ENCODE measurements at places on chromosomes 11 and 22.

- no peak for DNase-seq
Observed at GRCh38 chr22:50326225-50326955, 422 bp downstream of the DENND6B start.

DNA sequence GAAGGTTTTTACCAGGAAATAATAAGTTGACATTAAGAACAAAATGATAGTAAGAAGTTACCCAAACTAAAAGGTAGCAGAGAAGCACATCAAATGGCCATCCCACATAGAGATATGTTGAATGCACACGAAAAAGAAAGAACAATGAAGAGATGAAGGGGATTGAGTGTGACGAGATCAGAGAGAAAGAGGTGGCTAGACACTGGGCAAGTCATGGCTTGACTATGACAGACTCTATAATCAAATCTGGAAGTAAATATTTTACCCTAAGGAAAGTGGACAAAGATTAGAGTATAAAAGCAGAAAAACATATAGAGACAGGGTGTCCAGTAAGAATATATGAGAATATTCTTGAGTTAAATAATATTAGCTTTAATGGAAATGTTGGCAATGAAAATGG, 31.4 kb downstream of the CASP12 start:
- no peak for DNase-seq

- DNase-seq, result no peak
Observed at GRCh38 chr11:62489204-62489603, 57.4 kb downstream of the AHNAK start.

GRCh38 chr22:19645391-19645790, 68.9 kb upstream of the SEPTIN5 start:
- DNase-seq, result no peak

DNA sequence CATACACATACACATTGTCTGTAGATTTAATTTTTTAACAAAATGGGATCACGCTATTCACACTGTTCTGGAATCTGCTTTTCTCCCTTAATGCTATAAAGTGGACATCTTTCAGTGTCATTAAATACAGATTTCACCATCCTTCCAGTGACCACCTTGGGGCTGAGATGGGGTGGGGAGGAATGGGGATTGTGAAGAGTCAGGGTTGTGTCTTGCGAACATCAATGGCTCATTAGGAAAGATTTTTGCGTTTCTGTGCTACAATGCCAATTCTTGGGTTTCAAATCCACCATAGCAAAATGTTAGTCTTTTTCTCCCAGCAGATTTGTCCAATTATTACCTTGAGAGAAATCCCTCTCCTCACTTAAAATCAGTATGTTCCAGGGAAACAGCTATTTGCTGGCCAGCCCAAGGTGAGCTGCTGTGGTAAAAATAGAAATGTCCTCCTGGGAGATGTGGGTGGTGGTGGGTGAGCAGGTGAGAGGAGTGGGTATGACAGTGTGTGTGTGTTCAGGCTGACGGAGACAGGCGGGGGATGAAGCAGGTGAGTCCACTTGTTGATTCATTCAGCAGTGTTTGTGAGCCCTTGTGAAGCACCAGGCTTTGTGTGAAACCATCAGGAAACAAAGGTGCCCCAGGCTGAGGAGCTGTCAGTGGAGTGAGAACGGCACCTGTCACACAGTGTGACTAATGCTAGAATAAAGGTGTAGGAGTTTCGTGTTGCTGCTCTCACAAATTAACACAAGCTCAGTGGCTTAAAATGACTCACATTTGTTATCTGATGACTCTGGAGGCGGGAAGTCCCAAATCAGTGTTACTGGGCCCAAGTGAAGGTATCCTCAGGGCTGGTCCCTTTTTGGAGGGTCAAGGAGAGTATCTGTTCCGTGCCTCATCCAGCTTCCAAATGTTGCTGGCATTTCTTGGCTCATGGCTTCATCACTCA, 1.7 kb upstream of the CBX6 start:
- no peak for DNase-seq

GRCh38 chr11:71153005-71153390, 99.4 kb downstream of the SHANK2 start:
- DNase-seq, result no peak

DNA sequence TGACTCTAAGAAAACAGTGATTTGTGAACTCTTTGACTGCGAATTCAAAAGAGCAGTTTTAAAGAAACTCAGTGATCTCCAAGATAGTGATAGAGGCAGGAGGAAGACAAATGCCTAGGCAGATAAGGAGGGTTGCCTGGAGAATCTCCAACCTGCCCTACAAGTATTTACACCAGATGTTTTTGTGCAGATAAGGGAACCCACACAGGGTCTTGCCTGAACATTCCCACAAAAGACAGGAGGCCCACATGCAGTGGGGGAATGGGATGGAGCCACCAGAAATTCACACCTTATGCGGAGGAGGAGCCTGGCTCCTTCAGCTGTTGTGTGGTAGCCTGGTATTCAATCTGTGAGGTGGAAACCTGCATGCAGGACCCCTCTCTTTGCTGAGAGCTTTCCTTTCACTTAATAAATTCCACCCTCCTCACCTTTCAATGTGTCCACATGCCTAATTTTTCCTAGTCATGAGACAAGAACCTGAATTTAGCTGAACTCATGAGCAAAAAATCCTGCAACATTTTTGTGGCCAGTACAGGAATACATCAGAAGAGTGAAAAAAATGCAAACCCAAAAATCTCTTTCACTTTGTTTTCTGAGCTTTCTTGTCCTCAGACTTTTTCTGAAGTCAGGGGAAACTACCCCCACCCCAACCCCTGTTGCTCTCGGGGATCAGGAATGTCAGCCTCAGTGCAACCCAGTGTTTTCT, 8.1 kb upstream of the GLYAT start:
- DNase-seq, result no peak

DNA sequence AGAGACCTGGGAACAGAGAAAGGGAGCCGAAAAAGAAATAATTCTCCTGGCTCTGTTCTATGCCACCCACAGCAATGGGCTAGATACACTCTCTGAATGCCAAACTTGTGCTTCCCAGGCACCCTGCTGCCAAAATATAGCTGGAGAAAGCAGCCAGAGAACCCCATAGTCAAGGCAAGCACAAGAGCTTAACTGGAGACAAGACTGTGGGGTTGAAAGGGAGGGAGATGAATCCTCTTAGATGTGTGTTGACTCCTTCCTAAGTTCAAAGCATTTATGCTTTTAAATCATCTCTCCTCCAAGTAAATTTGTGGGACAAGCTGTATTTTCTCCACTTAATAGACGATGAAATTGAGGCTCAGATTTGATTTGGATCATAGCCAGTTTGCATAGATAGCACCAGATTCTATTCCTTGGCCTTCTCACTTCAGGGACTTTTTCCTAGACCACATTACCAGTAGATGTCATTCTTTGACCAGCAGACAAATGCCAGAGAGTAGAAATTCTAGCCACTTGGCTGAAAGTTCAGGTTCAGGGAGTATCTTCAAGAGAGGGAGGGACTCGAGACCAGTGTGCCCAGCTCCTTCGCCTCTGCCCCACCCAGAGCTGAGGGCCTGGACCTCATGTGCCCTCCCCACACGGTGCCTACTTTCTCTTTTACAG, 16.5 kb upstream of the ETS1 start:
- DNase-seq, result no peak

DNA sequence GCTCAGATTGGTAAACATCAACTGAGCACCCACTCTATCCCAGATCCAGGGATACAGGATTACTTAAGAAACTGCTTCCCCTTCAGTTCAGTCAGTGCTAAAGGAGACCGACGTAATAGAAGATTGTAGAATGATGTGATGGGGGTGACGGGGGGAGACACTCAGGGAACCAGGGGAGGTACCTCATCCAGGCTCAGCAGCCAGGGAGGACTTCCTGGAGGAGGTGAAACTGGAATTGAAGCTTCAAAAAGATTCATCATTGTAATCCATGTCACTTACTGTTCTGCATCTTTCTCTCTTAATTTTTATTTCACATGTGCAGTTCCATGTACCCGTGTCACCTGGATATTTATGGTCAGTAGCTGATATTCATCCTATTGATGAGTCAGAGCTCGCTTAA, 19.1 kb upstream of the TEF start:
- DNase-seq, result no peak

Measured in hippocampal formation (tissue), 2 donors.